ENCODE measurements at places on chromosomes 2 and 18.

- DNase-seq = no peak
Measured at GRCh38 chr2:190506666-190507065, 27.9 kb downstream of the NEMP2 start.

DNA sequence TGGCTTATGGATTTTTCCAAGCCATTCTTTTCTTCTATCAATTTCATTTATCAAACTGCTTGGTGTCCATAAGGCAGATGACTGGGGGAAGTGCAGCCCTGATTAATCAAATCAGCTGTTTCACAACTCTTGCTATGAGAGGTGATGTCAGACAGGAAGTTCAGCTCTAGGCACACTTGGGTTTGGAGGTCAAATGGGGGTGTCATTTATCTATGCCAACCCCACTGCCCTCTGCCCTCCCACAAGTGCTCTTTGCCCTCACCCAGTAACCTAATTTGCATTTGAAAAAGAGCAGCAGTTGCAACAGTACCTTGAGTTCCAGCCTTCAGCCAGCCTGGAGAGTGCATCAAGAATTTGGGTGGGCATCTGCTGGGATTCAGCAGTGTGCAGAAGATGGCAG lies 431.3 kb upstream of the SPRED2 start:
- no peak for DNase-seq

- no peak for DNase-seq
Measured at GRCh38 chr2:72722492-72723070, 103.3 kb downstream of the EXOC6B start.

- no peak for DNase-seq
Measured at GRCh38 chr2:68721482-68722101, 13.0 kb upstream of the ARHGAP25 start.

GRCh38 chr2:217326238-217327022 lies 466.6 kb upstream of the TNP1 start:
- no peak for DNase-seq

DNA sequence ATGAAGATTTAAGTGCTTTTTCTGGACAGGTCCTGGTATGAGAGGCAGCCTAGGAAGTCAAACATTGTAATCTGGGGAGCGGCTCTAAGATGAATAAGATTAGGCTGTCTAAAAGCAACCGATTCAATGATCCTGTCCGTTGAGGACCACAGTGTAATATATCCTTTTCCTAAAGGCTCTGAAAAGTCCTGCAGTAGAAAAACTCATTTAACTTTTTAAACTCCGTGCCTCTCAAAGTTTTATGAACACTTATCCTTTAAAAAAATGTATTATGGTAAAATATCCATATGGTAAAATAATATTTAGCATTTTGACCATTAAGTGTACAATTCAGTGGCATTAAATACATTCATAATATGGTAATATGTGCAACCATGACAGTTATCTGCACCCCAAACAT lies 39.8 kb downstream of the ATOH8 start:
- no peak for DNase-seq

DNA sequence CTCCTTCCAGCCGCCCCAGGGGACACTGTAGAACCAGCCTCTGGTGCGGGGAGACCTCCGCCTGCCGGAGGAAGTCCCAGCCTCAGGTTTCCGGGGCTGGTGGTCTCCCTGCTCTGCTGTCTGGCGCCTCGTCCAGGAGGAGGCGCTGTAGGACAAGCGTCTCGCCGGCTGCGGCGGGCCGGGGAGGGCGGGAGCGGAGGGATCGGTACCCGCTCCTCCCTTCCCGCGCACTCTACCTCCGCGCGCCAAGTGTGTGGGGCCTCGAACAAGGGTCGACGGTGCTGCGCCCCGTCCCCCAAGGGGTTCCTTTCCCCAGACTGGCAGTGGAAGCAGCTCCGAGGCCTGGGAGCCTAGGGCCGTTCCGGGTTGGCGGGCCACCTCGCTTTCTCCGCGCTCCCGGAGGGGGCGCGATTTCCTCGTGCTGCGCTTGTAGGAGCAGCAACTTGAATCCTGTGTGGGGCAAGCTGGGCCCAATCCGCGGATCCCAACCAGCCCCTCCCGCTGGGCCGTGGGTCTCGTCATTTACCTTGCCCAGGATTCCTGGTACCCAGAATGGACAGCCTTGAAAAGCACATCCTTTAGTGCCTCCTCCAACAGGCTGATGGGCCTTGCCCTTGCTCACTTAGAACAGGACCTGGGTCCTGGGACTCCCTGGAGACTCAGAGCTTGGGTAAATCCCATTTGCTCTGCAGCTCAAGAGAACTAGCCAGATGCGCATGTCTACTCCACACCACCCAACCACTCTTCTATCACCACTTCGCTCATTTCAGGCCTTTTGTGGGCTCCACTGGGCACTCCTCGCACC lies 10.6 kb upstream of the HOXD4 start:
- DNase-seq = peak; percentile 20

Data from activated CD4-positive, CD25-positive, alpha-beta regulatory T cell treated with anti-CD3 and anti-CD28 coated beads, Interleukin-2, amount 50 U/mL, for 16 hours (primary cell).